Prostate gland (tissue), 2 donors: ENCODE measurements at places on chromosomes 2 and 18.

DNA sequence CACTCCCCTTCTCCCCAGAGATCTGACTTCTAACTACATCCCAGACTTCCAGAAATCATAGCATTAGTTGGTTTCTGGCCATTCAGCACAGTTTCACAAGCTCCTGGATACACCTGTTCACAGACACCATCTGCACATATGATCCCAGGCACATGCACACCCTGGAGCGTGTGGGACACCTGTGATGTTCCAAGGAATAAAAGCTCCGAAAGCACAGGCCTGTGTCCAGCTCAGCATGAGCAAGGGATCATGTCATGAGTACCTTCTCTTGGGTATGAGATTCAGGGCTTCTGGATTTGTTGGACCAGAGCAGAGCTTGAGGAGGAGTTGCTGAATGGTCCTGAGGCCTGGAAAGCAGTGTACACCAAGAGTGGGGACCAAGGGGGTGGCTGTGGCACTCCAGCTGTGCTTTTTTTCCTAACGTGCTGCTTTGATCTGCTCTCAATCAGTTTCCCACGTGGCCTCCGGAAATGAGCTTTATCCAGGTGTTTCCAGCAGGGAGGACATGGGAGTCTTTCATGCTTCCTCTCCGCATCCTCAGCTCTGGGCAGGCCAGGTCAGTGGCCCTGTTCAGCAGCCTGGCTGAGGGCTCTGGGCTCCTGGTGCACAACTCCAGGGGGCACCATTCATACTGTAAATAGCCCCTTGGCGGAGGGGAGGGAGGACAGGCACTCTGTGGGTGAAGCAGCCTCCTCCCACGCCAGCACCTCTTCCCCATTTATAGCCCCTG is 1.8 kb downstream of the DYSF start:
- DNase-seq, result no peak

- DNase-seq, result no peak
Observed at GRCh38 chr2:84817239-84817655, 63.6 kb downstream of the TRABD2A start.

DNA sequence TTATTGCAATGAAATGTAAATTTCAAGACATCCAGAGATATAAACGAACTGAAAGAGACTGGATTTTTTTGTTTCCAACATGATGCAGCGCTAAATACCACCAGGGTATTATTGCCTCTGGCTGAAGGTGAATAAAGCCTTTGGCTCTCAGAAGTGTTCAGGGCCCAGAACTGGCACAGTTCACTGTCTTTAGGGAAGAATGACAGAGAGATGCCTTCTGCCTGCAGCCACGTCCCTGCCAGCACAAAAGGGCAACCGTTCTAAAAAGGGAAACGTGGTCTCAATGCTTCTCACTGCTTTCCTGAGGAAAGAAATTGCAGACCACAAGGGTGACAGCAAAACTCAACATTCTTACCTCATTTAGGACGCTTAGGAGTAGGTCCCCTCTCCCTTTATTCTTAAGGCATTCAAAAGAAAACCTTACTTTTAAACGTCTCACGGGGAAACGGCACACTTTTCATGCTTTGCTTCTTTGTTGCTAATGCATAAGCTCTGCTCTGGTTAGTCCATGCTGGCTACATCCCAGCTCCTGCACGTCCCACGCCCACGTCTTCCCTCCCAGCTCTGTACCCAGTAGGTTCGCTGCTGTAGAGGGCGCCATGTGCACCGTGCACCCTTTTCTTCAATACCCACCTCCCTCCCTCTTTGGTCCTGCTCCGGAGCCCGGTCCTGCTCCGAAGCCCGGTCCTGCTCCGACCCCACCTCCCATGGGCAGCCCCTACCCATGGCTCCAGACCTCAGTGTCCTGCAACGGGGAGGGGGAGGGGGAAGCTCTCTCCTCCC is 171.0 kb downstream of the HRH4 start:
- no peak for DNase-seq

DNA sequence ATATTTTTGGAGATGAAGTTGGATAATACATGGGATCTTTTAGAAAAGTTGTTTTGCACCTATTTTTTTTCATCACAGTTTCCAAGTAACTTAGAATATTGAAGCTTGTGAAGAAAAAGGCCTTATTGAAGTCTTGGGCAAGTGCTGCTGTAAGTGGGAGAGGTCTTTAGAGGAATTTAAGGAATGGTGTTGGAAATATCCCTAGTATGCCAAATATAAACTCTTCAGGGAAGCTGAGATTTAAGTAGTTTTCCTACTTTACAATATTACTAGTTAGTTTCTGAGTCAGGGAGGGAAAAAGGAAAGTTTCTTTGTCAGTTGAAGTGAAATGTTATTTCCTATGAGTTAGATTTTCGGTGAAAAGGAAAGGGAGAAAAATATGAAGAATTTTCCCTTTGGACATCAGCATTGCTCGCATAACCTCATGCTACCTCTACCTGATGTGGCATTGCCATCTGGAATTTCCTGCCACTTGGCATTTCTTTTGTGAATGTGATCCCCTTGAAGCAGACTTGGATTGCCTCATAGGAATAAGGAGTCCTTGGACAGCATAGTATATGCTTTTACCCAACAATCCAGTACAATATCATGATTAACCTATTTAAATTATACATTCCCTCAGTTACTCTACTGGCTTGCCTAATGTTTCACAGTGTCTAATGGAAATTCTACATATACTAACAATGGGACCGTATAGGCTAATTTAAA is 12.1 kb downstream of the PLEKHH2 start:
- no peak for DNase-seq

- DNase-seq, result no peak
Observed at GRCh38 chr18:58624011-58624410, 4.9 kb downstream of the ALPK2 start.

DNA sequence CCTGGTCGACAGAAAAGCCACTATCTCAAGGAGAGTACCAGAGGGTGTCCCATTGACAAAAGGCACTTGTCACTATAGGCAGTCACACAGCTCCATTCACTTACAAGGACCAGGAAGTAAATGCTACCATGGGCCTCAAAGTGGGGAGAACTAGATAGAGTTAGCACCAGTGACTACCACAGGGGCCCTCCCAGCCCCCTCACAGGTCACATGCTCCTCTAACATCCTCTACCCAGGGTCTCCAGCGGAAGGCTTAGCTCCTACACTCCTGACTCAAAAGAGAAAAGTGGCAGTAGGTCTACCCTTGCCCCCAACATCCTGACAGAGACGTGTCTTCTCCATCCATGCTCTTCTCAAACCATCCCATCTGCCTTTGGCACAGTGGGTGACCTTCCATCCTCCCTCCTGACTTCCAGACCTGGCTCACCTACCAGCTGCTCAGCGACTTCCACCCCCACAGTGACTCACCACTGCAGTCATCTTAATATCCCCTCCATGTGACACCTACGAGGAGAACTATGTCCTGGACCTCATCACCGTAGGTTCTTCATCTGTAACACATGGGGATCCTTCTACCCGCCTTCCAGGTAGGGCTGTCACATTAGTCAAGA is 5.6 kb upstream of the DNMT3A start:
- no peak for DNase-seq

DNA sequence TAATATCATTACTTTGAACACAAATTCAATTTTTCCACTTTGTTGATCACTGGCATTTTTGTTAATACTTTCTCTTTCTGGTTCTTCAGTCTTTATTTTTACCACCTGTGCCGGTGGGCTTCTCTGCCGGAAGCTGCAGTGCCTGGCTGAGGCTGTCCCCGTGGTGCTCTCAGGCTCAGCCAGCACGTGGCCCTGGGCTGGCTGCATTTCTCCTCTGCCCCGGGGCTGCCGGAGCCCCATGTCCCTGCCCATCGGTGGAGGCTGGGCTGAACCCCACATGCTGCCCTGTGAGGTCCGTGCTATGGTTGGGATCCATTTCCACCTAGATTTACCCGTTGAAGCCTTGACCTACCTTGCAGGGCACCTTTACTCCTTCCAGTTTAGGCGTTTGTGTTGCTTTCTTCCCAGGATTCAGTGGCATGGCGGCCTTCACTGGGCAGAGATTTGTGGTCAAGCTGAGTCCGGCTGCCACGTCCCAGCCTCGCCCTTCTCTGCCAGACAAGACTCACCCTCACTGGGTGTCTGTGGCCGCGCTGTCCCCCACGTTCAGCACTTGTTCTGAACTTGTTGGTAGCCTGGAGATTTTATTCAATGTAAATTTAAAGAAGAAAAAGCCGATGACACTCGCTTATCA is 12.8 kb upstream of the TMEM18 start:
- no peak for DNase-seq

DNA sequence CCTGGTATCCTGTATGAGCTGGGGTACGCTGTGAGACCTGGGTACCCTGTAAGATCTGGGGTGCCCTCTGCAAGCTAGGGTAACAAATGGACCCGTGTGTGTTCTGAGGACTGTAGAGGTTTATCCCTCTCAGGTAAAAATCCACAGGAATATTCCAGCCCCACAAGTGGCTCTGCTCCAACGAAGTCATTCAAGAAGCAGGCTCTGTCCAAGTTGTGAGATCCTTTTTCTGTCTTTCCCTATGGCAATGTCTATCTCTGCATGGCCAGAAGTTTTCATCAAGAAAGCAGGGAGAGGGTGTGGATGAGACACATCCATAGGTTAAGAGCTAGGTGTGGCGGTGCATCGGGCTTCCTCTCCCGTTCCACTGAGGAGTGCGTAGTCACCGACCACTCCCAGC is 43.0 kb downstream of the PTGR3 start:
- DNase-seq, result no peak

- no peak for DNase-seq
Observed at GRCh38 chr18:5424903-5425664, 118.7 kb downstream of the EPB41L3 start.

DNA sequence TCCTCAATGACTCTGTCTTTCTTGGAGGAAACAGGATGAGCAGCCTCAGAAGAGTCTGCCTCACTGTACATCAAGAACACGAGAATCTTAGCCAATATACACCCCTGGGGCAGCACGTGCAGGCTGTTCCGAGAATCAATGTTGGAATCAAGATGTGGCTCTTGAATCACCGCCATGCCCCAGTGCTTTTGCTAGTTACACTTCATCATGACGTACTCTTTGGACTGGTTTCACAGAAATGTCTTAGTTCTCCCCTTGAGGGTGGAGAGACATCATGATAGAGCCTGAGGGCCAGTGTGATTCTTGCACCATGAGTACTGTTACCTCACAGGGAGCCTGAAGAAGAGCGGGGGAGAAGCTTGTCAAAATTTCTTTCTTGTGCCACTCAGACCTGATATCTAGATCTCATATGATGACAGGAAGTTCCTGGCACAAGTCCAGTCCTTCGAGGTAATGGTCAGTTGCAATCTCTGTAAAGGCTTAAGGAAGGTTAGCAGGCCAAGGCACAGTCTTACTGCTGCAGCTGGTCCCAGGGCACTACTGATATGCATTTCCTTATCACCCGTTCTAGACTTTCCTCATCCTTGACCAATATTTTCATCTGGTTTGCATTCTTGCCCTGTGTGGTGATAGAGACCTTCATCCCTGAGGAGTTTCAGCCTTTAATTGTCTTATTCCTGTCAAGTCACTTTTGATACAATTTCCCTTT is 28.2 kb upstream of the STAT4 start:
- DNase-seq, result no peak

GRCh38 chr2:72145658-72146329 is 1.9 kb downstream of the CYP26B1 start:
- DNase-seq, result no peak

DNA sequence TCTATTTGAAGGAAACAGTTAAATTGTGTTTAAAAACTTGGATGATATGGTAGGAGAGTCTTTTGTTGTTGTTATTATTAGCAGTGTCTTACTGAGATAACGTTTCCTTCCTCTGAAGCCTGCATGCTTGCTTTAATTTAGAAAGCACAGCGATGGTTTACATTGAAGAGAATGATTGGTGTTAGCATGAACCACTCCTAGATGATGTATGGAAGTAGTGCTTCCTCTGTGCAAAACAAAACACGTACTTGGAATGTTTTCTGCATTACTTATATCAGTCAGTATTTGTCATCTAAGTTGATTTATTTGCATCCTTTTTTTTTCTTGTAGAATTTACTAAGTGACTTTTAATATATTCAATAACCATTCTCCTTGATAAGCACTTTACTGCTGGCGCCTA is 89.0 kb downstream of the UGGT1 start:
- DNase-seq, result no peak

DNA sequence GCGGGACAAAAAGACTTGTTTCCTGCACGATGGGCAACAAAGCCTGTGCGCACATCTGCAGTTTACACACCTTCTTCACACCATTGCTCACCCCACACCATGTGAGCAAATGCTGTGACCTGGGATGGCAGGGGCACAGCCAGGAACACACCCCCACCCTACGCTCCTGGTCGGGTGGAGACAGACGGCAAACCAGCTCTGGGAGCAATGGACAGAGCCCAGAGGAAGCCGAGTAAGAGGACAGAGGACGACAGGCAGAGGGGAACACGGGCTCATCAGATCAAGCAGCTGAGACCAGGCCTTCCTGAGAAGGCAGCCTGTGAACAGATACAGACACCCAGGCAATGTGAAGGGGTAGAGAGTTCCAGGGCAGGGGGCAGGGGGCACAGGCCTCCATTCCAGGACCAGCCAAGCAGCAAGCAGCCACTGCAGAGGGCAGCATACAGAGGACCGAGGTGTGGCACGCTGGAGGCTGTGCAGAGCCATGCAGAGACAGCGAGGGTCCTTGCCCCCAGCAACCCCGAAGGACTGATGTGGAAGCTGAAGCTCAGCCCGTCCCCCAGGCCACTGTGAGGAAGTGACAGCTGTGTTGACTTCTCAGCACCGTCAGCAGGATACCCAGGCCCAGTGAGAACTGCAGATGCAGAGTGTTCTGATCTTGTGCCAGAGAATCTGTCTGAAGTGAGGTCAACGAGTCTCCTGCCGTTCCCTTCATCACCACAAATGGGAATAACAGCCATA is 46.2 kb downstream of the PARD6G start:
- DNase-seq, result no peak

DNA sequence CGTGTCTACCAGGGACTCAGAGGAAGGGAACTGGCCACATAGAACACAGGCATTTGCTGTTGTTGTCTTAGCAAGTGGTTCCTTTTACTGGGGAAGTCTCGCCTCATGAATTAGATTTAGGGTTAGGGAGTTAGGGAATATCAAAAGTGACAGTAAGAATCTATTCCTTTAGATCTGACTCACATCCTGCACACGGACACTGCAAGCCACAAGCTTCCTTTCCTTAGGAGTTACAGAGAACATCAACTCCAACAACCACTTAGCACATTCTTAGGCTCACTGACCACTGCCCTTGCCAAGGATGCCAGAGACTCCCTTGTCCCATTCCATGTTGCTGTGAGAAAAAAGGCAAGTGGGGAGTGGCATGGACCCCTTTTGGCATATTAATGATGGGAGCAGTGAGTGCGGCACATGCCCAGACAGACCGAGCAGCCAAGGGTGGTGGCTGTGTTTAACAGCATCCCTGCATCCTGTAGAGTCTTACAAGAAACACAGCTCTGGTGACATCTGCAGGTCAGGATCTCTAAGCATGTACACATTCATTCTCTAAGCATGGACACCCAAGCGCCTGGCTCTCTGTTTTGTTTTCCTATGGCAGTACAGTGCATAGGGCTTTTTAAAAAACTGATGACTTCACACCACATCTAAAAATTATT is 745.6 kb upstream of the RAB6C start:
- DNase-seq, result peak; percentile 45

GRCh38 chr2:10405448-10405847 is 42.7 kb downstream of the ODC1 start:
- peak; percentile 75 for DNase-seq
